Breast epithelium (tissue), 4 donors: ENCODE measurements at places on chromosomes 13 and 19.
A peak's percentile ranks its signal among the peaks of the same experiment; 100 is the strongest.

- DNase-seq: no peak
These were observed 7.1 kb upstream of the KLK5 start for GRCh38 chr19:50959731-50960500.

GRCh38 chr19:12092065-12092867 is 27.7 kb downstream of the ZNF844 start:
- peak; percentile 89 for DNase-seq

- DNase-seq: no peak
These were observed 15.2 kb downstream of the EPN1 start for GRCh38 chr19:55690109-55690768.

GRCh38 chr13:56988543-56988942 is 152.2 kb upstream of the PRR20A start:
- no peak for DNase-seq

GRCh38 chr13:110413016-110413675 is 106.1 kb downstream of the COL4A2 start:
- DNase-seq: peak; percentile 16

- no peak for DNase-seq
These were observed 791 bp downstream of the PRKD2 start for GRCh38 chr19:46715975-46716671.

- DNase-seq: no peak
These were observed 330.1 kb downstream of the TDRD3 start for GRCh38 chr13:60727140-60727539.

- DNase-seq: no peak
These were observed 78.9 kb downstream of the GADD45B start for GRCh38 chr19:2554856-2555255.

DNA sequence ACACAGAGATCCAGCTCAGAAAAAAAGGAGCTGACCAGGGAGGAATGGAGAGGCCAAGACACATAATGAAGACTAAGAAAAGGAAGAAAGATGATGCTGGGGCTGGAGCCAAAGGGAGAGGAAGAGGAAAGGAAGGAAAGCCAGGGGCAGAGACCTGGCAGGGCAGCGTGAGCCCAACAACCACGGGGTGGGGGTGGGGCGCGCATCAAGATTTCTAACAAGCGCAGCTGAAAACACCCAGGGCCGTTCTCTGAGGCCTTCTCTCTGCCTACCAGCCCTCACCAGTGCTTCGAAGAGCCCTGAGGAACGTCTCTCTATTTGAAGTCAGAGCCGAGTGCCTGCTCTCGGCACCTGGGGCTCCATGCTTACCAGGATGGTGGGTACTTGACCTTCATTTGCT is 23.6 kb upstream of the POU2F2 start:
- no peak for DNase-seq
